ENCODE measurements at places on chromosomes 13 and 19. TPM values are rescaled to one million over a fixed set of nuclear protein-coding genes. Genes with fewer than 3 reads are reported as not detected.

The CXCL17 gene
- total RNA-seq, result not detected

The DIRAS1 gene
- total RNA-seq, result 4.2 TPM

The CGB8 gene
- total RNA-seq, result 4.1 TPM

The SOX1 gene
- not detected for total RNA-seq

The PINLYP gene
- 0.18 TPM for total RNA-seq

The CDC34 gene
- 53.3 TPM for total RNA-seq

The MAMSTR gene
- 0.40 TPM for total RNA-seq

The CRX gene
- total RNA-seq, result not detected

The PET100 gene
- 54.5 TPM for total RNA-seq

The DZIP1 gene
- total RNA-seq, result 14.1 TPM
